GM18507 (cell line): ENCODE measurements at places on chromosomes 11 and 22.

DNA sequence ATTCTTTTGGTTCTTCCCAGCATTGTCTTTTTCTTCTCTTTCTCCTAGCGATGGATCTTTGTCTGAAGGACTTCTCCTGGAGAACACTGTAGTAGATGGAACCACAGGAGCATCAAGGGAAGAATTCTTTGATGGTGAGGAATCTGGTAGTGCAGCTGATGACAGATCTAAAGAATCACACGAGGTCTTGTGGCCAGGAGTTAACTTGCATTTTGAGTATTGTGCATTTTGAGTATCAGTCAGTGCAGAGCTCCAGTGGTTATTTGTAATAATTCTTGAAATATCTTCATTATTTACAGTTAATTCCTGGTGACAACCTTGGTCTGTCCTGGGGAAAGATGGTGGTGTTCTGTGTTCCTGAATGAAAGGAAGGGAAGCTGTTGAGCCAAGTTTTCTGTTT lies 14.5 kb upstream of the POGLUT3 start:
- no peak for DNase-seq

DNA sequence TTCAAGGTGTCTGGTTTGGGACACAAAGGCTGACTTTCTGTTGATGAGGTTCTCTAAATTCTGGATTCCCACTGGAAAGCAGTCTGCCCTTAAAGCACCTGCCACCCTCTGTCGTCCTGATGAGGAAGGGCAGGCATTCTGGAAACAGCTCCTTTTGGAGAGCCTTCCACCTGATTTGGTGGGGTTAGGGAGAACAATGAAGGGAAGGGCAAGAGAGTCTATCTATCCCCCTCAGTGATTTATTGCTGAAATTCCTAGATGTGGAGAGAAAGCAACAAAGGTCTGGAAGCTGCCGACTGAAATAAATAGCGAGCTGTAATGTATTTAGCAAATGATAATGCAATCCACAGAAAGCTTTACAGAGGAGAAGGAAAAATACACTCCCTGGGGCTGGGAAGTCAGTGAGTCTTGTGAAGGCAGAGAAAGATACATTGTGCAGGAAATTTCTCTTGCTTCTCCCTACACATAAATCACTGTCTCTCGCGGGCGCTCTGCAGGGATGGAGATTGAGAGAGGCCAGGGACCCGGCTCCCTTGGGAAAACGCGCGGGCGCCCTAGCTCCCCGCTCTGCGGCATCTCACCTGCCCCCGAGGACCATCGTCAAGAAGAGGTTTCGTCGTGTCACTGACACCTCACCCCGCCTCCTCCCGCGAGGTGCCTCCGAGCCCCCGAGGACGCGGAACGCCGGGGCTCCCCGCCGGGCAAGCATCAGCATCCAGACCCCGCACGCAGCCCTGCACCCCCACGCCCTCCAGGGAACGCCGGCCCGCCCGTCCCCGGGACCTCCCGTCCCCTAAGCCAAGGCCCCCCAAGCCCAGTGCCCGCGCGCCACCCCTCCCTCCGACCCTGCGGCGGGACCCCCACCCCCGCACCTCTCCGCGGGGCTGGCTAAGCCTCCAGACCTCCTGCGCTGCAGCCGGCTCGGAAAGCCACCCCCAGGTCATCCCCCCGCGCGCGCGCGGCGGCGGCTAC lies 673 bp downstream of the CDON start:
- DNase-seq = no peak

- DNase-seq = no peak
These were observed 12.5 kb upstream of the ELF5 start for GRCh38 chr11:34525888-34526657.

DNA sequence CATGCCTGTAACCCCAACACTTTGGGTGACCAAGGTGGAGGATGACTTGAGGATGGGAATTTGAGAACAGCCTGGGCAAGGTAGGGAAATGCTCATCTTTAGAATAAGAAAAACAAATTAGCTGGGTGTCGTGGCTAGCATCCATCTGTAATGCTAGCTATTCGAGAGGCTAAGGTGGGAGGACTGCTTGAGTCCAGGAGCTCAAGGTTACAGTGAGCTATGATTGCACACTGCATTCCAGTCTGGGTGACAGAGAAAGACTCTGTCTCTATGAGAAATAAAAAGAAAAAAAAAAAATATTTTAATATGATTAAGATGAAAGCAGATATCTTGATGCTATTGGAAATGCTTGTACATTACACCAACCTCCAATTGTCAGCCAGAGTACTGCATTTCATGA lies 28.6 kb upstream of the DDX10 start:
- DNase-seq = no peak

DNA sequence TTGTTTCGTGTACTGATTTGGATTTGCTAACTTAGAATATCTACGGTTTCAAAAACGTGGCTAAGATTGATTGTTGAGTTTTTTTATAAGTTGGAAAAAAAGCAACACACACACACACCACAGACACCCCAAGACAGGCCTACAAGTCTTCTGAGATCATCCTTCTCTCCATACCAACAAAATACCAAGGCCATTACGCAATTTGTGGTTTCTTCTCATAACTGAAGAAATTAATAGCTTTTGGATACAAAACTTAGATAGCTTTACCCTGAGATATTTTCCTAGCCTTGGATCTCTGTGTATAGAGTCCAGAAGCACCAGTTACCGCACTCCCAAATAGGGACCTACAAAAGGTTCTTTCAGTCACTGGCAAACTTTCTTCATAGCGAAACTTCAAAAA lies 113.6 kb downstream of the SIK3 start:
- DNase-seq = no peak

DNA sequence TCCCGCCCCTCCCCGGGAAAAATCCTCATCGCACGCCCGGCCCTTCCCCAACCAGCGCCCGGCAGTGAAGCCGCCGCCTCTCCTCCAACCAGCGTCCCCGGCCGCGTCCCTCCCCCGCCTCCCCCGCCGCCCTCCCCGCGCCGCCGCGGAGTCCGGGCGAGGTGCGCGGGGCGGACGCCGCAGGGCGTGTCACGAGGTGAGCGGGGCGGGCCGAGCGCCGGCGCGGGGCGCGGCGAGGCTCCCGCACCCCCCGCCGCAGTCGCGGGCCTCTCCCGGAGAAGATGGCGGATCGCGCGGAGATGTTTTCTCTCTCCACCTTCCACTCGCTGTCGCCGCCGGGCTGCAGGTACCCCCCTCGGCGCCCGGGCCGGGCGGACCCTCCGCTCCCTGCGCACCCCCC lies at the start of gene MAPK8IP2:
TSS of gene MAPK8IP2 (plus strand) at position 256 of the 400 bp plus-strand sequence. CDS start at position 282, 26 bp downstream.
- DNase-seq = no peak

DNA sequence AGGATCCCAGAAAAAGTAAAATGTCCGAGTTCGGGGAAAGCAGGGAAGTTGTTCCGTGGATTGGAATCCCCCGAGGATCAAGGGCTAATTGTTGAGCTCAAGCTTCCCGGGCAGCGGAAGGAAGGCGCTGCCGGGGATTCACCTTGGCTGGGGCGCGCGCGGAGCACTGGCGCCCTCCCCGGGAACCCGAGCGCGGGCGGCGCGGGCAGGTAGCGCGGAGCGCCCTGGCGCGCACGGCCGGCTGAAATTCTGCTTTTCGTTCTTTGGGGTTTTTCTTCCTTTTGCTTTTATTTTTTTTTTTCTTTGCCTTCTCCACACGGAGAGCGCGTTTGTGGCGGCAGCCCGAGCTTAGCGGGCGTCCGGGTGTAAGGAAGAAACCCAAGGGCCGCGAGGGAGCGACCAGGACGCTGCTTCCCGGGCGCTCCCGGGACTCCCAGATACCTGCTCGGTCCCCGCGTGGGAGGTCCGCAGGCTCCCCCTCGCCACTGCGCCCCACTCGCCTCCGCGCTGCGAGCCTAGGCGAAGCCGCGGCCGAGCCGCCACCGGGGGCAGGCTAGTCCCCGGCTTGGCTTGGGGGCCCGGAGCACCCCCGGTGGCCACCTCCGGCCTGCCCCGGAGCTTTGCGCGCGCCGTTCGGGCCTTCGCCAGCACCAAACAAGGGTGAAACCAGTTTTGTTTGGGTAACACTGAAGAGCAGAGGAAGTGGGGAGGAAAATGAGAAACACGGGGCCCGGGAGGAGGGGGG lies 4.8 kb upstream of the IGF2 start:
- no peak for DNase-seq
